ENCODE measurements at places on chromosomes 1 and 21.
A peak's percentile ranks its signal among the peaks of the same experiment; 100 is the strongest.

DNA sequence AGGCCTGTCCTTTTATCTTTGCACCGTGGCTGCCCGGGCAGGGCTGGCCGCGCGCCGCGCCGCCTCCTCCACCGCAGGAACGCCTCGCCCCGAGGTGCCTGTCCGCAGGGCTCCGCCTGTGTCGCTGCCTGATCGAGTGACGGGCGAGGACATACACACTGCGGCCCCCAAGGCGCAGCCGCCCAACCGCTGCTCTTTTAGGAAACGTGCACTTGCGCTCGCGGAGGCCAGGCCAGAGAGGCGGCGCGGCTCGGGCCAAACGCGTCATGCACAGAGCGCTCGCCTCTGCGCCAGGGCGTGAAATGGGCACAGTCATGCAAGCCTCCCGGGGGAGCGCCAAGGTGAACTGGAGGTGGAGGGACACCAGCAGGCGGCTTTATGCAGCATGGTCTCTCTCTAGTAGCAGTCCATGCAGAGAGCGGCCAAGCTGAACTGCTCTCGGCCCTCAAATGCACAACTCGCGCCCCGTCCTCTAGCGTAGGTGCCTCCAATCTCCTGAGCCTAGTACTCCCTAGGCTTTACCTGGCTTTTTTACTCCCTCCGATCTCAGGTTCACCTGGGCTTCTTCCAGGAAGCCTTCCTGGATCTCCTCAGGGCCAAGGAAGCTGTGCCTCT is 12.9 kb downstream of the TRABD2B start:
- DNase-seq, result no peak

- no peak for DNase-seq
Observed at GRCh38 chr1:98988904-98989555, 15.6 kb downstream of the PLPPR5 start.

DNA sequence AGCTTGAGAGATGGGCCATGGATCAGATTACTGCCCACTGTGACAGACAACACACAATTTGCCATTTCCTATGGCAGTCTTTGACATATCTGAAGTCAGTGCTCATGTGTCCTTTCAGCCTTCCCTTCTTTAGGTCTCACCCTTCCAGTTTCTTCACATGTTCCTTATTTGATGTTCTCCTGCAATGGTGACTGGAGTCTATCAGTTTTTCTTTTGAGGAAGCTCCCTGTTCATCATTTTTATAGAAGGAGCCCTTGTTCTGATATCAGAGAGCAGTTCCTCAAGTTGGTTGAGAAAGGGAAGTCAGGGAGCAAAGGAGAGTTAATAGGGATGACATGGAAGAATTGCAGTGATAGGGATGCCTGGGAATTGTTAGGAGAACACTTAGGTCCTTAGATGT is 42.2 kb downstream of the DISC1 start:
- DNase-seq, result no peak

- DNase-seq, result no peak
Observed at GRCh38 chr1:18511874-18512150, 31.1 kb downstream of the KLHDC7A start.

- peak; percentile 52 for DNase-seq
Observed at GRCh38 chr21:42460391-42461184, 35.4 kb downstream of the RSPH1 start.

DNA sequence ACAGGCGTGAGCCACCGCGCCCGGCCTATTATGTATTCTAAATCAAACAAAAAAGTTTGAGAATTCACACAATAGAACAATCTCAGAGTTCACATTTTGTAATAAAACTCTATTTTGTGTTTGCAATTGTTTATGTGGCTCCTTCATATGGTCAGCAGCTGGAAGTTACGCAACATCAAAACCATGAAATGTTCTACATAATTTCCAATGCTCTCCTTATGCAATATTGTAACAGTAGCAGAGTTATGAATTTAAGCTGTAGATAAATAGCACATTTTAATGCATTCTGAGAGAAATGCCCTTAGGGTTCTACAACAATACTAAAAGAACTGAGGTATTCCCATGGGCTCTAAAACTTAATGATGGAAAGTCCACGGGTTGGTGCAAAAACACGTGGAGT is 62.3 kb upstream of the COL11A1 start:
- no peak for DNase-seq

DNA sequence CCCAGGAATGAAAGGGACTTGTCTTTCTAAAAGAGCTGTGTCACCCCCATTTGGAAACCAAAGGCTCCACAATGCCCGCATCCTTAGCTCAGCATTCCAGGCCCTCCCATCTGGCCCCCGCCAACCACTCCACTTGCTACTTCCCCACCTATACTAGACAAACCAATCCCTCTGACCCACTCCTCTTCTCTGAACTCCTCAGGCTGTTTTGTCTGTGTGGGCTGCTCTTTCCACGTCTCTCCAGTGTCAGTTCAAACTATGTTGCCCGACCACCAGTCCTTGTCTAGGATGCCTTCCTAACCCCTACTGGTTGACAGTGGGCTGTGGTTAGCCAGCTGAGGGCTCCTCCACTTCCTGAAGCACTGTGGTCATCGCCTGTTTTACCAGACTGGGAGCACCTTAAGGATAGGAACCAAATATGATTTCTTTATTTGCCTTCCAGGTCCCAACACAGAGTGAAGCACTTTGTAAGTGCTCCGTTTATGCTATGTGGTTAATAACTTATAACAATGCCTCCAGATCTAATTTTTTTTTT is 8.1 kb upstream of the COA7 start:
- no peak for DNase-seq

- DNase-seq, result no peak
Observed at GRCh38 chr1:62988867-62989266, 204.9 kb downstream of the ATG4C start.

- DNase-seq, result no peak
Observed at GRCh38 chr1:218571491-218571890, 226.4 kb downstream of the TGFB2 start.

GRCh38 chr1:62384276-62385005 is 52.4 kb upstream of the USP1 start:
- no peak for DNase-seq

DNA sequence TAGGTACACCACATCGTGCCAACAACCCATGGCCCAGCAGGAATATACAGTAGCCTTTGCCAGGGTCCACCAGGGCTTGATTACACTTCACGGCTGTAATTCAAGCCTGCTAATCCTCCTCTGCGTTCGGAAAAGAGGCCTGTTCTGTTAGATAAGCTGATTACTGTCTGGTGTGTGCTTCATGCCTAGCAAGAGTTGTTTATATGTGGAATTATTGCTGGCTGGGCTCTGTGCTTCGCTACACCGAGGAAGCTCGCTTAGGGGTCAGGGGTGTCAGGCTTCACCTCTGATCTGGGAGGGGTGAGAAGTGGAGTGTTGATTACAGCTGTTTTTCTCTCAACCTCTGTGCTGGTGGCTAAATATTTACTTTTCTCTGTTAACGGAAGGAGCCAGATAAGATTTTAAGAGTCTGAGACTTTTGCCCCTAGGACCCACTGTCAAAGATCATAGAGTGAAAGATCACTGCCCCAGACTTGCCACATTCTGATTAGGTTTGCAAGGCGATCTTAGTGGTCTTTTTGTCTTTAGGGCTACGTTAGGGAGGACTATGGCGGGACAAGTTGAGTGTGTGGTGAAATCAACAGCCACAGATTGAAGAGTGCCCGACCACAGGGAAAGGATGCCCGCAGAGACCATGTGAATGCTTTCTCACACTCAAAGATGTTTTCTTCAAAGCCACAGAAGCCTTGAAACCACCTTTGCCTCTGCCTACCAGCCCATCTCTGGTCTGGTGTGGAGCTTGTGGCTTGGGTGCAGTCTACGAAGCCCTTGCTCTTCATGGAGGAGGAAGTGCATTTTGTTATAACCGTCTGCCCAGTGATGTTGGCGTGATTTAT is 216.1 kb downstream of the PBX1 start:
- DNase-seq, result no peak

DNA sequence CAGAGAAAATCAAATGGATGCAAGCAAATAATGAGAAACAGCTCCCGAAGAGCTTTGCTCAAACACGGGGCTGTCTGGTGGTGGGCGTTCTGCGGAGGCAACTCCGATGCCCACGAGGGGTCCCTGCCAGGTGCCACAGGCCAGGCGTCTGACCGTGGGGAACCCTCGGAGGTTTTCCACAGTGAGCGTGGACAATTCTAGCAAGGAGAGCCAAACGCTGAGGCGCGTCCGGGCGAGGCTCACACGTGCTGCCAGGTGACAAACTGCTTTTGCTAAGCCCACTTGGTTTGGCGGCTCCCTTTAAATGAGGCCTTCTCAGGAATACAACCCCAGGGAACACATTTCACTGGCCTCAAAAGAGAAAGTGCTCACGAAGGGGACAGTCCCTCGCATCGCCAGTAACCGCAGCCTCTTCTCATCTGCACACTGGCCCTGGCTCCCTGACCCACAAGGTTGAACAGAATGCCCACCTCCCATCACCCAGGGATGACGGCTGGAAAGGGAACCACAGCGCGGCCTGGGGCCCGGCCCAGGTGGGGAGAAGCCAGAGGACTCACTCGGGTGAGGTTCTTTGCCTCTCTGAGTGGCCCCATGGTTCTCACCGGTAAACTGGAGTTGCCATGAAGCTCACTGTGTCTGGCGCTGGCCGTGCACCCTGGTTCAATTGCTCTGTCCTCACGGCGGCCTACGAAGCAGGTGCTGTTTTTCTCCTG is 97.4 kb downstream of the PRDM16 start:
- DNase-seq, result no peak

- DNase-seq, result no peak
Observed at GRCh38 chr1:19774180-19774785, 25.4 kb downstream of the TMCO4 start.

DNA sequence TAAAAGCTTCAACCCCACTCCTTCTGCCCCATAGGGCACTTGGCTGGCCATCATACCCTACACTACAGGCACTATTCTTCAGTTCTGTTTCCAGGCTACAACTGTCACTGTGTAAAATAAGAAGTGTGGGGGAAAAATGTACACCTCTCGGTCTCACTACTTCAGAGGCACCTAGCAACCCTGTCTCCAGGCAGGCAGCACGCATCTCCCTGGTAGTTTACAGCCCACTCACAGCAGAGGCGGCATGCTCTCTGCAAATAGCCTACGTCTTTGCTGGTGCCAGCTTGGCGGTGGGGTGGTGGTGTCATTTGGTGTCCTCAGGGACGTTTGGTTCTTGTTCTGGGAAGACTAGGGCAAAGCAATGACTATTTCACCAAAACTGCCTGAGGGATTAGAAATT is 48.2 kb upstream of the BTG3 start:
- DNase-seq, result no peak

DNA sequence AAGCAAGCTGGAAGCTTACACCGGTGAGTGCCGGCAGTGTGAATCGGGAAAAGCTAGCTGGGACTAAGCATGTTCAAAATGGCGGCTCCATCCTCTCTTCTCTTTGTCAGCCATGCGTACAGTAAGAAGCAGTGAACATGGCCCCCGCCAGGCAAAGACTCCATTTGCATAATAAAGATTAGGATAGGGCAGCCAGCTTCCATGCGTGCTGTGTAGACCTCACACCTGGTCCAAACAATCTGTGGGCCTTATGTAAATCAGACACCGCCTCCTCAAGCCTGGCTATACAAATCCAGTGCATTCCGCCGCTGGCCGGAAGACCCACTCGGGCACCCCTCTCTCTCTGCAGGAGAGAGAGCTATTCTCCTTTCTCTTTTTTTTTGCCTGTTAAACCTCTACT is 150.3 kb downstream of the TIAM1 start:
- no peak for DNase-seq

DNA sequence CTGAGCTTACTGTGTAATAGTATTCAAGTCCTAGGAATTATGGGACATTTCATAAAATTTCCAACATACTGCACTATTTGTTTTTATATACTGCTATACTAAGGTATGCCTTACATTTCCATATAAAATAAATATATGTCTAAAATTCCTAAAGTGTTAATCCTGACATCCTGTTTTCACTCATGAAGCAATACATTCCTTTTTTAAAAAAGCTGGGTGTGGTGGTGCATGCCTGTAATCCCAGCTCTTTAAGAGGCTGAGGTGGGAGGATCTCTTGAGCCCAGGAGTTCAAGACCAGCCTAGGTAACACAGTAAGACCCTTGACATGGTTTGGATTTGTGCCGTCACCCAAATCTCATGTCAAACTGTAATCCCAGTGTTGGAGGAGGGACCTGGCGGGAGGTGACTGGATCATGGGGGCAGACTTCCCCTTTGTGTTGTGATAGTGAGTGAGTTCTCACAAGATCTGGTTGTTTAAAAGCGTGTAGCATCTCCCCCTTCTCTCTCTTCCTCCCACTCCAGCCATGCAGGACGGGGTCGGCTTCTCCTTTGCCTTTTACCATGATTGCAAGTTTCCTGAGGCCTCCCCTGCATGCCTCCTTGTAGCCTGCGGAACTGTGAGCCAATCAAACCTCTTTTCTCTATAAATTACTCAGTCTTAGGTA is 5.8 kb downstream of the CDC42BPA start:
- DNase-seq, result no peak

- DNase-seq, result no peak
Observed at GRCh38 chr1:227058321-227058751, 118.2 kb downstream of the COQ8A start.

- DNase-seq, result no peak
Observed at GRCh38 chr1:178337091-178337706, 159.6 kb downstream of the CLEC20A start.

- no peak for DNase-seq
Observed at GRCh38 chr21:41542727-41543126, 34.8 kb upstream of the TMPRSS2 start.

DNA sequence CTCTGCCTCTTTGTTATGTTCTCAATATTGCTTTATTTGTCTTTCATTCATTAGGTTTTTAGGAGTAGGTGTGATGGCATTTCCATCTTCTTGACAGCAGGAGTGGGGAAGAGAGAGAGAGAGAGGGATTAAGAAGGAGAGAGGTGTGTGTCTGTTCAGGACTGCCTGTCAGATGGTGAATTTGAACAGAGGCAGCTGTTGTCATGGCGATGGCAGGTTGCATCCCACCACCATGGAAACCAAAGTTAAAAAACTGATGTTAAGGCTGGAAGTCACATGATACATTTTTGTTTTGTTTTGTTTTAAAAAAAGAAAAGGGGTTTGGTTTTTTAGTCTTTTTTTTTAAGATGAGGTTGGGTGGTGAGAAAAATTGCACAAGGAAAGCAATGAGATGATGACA is 18.3 kb downstream of the CACNA1E start:
- no peak for DNase-seq

DNA sequence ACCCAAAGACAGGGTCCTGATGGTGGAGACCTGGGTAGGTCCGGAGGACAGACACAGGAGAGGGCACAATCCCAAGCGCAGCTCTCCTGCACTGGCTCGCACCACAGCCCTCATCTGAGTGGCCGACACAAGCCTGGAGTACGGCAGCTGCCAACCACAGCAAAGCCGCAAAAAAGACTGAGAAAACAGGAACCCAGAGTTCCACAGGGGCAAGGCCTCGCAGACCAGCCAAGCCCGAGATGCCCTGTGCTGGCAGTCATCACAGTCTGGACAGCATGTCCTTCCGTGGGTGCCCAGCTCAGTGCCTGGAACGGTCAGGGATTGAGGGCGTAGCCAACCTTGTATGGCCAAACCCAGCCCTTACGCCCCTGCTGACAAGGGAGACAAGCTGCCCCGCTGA is 11.4 kb downstream of the ZBTB48 start:
- no peak for DNase-seq

DNA sequence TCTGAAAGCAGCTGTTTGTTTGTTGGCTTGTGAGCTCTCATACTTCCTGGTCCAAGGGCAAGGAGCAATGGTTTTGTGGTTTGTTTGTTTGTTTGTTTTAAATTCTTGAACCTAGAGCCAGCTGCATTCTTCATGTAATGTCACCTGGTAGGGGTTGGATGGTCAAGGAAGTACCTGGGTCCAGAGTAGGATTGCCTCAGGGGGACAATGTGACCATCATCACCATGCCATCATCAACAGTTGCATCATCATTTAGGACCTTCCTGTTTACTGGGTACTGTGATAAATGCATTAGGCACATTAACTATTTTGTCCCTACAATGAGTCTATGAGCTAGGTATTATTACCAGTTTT is 14.7 kb upstream of the MYOG start:
- no peak for DNase-seq

- DNase-seq, result no peak
Observed at GRCh38 chr1:107594536-107594935, 370.4 kb downstream of the VAV3 start.

Measured in CD4-positive, alpha-beta T cell treated with Interleukin-2 at 100 ng/mL for 4 hours (primary cell).